ENCODE measurements at places on chromosomes 3 and 15.

DNA sequence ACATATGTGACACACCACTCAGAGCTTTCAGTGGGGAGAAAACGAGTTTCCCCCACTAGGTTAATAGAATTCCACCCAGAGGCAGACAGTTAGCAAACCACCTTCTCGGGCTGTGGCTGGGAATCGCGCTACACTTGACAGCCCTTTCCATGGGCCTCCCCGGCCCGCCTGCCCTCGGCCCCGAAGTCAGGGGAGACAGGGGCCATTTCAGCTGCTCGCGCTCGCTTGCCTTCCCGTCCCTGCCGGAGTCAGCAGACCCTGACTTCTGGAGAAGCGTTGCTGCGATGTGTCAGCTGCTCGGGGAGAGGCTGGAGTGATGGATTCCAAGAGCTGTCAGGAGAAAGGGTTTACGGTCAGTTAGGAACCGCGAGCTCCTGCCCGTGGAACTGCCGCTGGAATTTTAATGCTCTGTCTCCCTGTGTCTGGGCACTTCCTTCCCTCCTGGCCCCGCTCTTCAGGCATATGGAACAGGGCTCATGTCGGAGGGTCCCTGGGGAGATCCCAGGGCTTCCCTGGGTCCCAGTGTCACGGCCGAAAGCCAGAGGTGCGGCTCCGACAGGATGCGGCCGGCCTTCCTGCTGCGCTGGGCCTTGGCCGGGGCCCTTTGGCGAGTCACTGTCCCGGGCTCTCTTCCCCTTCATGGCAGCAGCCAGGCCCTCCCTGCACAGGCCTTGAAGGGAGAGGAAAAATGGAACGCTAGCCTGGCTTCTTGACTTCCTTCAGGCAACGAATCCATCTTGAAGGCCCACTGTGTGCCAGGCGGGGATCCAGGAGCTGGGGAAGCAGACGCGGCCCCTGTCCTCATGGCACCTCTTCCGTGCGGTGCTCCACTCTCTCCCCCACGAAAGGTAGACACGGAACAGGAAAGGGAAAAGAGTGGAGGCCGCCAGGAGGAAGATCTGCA lies 38.4 kb upstream of the VPS8 start:
- DNase-seq: peak; percentile 72

DNA sequence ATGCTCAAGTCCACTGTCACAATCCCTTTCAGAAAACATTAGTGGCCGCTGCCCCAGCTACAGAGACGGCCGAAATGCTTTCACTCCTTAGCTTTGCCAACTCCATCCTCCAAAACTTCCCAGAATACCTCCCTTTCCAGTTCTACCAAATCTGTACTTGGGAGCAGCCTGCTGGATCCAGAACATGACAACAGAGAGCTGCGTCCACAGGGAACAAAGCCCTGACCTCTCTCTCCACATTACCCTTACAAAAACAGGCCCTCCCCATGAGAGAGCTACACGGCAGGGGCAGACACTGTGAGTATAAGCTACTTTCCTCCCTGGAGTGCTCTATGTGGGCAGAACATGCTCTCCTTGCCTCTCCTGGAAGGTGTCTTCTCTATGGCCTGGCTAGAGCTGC lies 6.3 kb downstream of the RBM15B start:
- no peak for DNase-seq

- no peak for DNase-seq
Measured at GRCh38 chr3:104040896-104041295, 1325.8 kb upstream of the ALCAM start.

- DNase-seq: no peak
Measured at GRCh38 chr3:149809699-149810098, 3.3 kb upstream of the RNF13 start.

DNA sequence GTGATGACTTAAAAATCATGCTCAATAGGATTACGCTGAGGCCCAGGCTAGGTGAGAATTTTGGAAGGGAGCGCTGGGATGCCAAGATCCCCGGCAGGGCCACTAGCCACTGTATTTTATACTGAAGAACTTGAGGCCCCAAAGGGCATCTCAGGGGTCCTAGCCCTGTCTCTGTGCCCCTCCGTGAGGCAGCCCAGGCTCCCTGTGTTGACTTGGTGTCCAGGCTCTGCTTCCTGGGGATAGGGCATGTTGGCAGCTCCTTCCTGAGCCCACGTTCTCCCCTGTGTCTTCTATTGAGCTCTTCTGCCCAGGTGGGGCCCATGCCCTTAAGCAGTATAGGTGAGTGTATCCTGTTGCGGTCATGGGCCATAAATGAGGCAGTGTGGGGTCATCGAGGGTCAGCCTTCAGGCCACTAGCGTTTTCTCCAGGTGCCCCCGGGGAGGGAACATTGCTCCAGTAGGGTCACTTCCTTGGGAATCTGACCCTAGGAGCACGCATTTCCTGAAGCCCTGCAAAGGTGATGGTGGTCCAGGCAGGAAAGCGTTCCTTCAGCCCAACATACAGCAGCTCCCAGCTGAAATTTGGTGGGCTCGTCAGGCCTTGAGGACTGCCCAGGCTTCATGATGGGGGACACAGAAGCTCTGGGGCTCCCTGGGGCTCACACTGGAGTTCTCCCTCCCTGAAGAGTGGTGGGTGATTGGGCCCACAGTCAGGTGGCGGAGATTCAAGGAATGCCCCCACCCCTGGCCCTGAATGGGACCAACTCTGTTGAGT lies 189.4 kb downstream of the UBE3A start:
- DNase-seq: peak; percentile 3

GRCh38 chr3:31858439-31858838 lies 122.6 kb downstream of the OSBPL10 start:
- DNase-seq: no peak

GRCh38 chr3:154427685-154428285 lies 2.2 kb downstream of the GPR149 start:
- DNase-seq: no peak

- no peak for DNase-seq
Measured at GRCh38 chr15:80816936-80817335, 37.8 kb downstream of the CEMIP start.

DNA sequence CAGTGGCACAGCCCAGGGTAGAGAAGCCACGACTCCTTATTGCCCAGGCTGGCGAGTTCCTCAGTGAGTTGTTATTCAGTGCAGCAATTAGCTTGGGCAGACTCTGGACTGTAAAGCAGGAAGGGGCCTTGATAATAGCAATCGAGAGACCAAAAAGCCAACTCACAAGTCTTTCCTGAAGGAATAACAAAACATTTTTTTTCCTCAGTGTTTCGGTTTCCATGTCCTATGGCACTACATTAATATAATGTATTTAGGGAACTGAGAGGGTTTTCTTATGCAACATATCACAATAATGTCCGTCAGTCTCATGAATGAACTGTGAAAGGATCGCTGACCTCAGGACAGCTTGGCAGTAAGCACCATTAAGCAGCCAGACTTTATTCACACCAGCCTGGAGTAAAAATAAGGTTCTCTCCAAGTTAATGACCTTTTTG lies 248.9 kb upstream of the TBL1XR1 start:
- DNase-seq: no peak

- DNase-seq: no peak
Measured at GRCh38 chr3:60274098-60274497, 977.2 kb downstream of the FHIT start.

DNA sequence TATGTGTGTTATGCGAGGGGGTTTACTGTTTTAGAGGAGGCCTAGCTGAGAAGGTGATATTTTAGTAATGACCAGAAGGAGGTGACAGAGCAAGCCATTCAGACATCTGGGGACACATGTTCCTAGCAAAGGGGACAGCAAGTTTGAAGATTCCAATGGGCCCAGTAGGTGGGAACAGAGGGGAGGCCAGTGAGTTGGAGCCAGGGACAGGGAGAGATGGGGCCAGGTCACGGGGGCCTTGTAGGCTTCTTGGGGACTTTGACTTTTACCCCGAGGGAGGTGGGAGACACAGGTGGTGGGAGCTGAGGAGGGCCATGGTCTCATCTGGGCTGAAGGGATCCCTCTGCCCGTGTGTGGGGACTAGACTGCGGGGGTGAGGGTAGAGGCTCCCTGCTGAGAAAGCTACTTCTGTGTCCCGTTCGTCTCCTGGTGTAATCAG lies 72.5 kb downstream of the MGLL start:
- DNase-seq: peak; percentile 41

DNA sequence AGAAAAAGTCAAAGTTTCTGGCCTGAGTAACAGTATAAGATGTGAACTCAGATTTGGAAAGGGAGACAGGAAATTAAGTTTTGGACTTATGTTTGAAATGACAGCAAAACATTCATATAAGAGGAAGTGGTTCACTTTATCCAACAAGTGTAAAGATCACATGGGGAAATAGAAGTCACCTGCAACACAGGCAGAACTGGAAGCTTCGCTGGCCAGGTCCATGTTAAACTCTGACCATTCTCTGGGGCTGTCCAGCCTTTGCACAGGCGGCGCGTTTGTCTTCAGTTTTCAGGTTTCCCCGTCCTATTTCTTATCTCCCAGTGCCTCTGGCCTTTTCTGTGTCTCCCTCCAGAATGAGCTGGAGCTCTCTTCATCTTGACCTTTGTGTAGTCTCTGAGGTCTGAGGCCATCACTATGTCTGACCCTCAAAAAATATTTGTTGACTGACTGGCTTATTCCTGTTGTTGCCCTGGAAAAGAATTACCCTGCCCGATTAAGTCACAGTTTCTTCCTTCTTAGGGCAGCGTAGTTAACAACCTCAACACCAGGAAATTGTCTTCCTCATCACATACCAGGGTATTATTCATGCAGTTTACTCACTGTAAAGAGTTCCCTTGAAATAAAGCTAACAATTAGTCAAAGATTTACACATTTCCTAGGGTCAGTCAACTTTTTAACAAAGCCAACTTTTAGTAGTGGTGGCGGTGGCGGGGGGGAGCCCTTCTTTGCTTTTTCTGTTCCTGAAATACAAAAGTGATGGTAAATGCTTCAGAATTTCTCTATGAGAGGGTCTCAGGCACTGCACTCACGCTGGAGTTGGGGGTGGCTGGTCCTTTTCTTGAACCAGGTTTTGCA lies 959 bp upstream of the RASA2 start:
- DNase-seq: no peak
